ENCODE measurements at places on chromosomes 3 and 15. TPM values are rescaled to one million over a fixed set of nuclear protein-coding genes. Genes with fewer than 3 reads are reported as not detected.

Gene ANKUB1
- not detected for total RNA-seq

Gene OSTN
- total RNA-seq: 0.28 TPM

Gene STAC
- total RNA-seq: 0.36 TPM

GRCh38 chr3:169660709-169661360, 2.7 kb downstream of the MECOM start:
- peak; percentile 46 for DNase-seq

GRCh38 chr15:74449095-74449494, 11.9 kb downstream of the UBL7 start:
- no peak for DNase-seq

GRCh38 chr3:13705051-13705450, 156.1 kb downstream of the FBLN2 start:
- DNase-seq: no peak

Data from IMR-90 (cell line).